K562 (cell line): ENCODE measurements at places on chromosomes 1 and 21. TPM values are rescaled to one million over a fixed set of nuclear protein-coding genes. Genes with fewer than 3 reads are reported as not detected.
A peak's percentile ranks its signal among the peaks of the same experiment; 100 is the strongest.

GRCh38 chr21:41578716-41579115 lies 70.8 kb upstream of the TMPRSS2 start:
- DNase-seq = no peak

DNA sequence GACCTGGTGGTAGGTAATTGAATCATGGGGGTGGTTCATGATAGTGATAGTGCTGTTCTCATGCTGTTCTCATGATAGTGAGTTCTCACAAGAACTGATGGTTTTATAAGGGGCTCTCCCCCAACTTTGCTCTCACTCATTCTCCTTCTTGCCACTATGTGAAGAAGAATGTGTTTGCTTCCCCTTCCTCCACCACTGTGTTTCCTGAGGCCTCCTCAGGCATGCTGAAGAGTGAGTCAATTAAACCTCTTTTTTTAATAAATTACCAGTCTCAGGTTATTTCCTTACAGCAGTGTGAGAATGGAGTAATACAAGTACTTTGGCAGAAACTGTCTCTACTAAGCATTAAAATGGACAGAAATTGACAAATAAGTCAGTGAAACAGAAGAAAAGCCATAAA lies 21.6 kb downstream of the RAB3GAP2 start:
- no peak for DNase-seq

LMX1A gene
- polyA plus RNA-seq = not detected in 2 replicates

GRCh38 chr1:13996334-13996733 lies 296.3 kb downstream of the PRDM2 start:
- no peak for DNase-seq

- no peak for DNase-seq
These were observed 110.3 kb downstream of the NEK7 start for GRCh38 chr1:198267056-198267455.

DNA sequence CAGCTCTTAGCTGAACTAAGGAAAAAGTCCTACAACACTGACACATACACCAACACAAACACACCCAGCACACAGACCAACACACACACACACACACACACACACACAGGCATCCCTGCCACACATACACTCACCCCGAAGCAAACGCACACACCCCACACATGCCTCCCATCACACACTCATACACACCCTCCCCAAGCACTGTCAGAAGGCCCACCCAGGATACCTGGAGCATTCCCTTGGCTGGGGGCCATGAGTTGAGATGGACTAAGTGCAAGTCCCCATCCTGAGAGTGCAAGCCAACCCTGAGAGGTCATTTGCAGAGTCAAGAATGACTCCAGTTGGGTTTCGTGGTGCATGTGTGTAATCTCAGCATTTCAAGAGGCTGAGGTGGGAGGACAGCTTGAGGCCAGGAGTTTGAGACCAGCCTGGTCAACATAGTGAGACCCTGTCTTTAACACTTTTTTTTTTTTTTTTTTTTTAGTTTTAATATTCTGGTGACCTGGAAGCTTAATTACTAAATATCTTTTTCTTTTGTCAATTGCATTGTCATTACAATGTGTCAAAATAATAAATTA lies 117.3 kb downstream of the RHOU start:
- DNase-seq = no peak

SLC22A15 gene
- polyA plus RNA-seq = 1.00 and 2.7 TPM in 2 replicates

ZNF648 gene
- 0.11 and 0.25 TPM in 2 replicates for polyA plus RNA-seq

DNA sequence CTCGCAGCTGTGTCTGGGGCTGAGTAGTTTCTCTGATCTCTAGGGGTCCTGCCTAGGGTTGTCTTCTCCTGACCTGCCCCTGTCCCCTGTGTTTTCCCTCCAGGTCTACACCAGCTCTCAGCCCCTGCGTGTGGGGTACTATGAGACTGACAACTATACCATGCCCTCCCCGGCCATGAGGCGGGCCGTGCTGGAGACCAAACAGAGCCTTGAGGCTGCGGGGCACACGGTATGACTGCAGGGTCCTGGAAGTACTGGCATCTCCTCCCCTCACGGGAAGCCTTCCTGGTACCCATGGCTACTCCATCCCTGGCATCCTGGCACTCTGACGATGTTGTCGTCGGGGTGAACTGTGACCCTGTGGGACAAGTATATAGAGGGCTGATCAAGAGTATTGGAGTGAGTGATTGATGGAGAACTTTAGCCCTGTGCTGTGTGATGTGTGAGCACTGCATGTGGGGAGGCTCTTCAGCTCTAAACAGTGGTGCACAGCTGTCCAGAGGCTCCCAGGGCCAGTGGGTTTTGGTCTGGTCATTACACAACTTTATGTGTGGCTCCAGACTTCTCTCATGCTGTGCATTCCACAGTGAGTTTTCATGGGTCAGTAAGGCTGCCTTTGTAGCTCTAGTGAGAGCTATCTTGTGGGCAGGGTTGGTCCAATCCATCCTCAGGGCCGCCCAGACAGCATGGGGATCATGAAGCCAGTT lies 14.4 kb downstream of the FAAH start:
- DNase-seq = no peak

DNA sequence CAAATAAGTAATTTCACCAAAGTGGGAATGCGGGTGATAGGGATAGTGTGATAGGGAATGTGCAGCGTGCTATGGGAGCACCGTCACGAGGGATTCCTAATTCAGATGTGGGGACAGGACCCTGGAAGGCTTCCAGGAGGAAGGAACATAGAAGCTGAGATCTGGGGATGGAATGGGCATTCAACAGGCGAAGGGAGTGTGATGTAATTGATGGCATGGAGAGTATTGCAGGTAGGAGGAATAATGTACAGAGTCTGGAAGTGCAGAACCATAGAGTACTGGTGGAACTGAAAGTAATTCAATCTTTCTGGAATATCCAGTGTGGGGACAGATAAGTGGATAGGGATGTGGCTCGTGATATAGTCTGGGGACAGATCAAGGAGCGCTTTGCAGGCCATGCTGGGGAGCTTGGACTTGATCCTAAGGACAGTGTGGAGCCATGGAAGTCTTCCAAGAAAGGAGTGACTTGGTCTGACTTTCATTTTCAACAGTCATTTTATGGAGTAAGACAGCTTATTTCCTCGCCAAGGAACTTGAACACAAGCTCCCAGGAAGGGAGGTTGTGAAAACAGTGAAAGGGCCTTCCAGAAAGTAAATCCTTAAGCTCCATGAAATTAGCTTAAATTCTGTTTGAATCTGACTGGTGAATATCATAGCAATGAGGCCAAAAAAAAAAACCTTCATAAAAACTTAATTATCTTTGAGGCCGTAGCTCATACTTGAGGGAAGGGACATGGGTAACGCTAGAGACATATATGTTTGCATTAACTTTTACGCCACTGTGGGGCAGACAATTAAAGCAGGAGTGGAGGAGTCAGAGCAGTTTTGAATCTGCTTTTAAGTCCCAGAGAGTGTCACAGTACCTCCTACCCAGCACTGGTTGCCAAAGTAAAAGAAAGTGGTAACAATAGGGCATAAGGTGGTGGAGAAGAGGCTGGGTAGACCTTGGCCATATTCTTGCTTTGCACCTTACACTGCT lies 55.8 kb downstream of the ROR1 start:
- no peak for DNase-seq

CHIA gene
- not detected in 2 replicates for polyA plus RNA-seq

DNA sequence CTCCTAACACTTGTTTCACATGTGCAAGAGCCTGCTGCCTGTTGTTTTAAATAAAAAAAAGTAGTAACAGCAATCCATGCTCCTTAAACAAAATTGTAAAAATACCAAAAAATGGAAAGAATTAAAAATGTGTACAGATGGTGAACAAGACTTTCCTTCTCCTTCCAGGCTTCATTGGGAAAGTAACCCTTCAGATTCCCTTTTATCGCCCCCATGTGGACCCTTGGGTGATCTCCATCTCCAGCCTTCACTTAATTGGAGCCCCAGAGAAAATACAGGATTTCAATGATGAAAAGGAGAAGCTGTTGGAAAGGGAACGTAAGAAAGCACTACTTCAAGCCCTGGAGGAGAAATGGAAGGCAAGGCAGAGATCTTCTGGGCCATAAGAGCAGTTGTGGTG lies 14.2 kb downstream of the VPS13D start:
- DNase-seq = peak; percentile 63

IL23R gene
- 17.2 and 22.0 TPM in 2 replicates for polyA plus RNA-seq

GRCh38 chr1:36513676-36514473 lies 31.2 kb upstream of the CSF3R start:
- DNase-seq = peak; percentile 57

LRRC3 gene
- 0.03 TPM in 1 of 2 replicates, not detected in the other for polyA plus RNA-seq

LRRIQ3 gene
- polyA plus RNA-seq = 0.38 and 0.91 TPM in 2 replicates

KRTAP12-2 gene
- polyA plus RNA-seq = not detected in 2 replicates

DDR2 gene
- 0.57 and 0.89 TPM in 2 replicates for polyA plus RNA-seq
